Glutamatergic neuron (in vitro differentiated cells): ENCODE measurements at places on chromosomes 16 and 17.

GRCh38 chr17:27669850-27670249 is 38.9 kb downstream of the LGALS9 start:
- DNase-seq, result no peak

DNA sequence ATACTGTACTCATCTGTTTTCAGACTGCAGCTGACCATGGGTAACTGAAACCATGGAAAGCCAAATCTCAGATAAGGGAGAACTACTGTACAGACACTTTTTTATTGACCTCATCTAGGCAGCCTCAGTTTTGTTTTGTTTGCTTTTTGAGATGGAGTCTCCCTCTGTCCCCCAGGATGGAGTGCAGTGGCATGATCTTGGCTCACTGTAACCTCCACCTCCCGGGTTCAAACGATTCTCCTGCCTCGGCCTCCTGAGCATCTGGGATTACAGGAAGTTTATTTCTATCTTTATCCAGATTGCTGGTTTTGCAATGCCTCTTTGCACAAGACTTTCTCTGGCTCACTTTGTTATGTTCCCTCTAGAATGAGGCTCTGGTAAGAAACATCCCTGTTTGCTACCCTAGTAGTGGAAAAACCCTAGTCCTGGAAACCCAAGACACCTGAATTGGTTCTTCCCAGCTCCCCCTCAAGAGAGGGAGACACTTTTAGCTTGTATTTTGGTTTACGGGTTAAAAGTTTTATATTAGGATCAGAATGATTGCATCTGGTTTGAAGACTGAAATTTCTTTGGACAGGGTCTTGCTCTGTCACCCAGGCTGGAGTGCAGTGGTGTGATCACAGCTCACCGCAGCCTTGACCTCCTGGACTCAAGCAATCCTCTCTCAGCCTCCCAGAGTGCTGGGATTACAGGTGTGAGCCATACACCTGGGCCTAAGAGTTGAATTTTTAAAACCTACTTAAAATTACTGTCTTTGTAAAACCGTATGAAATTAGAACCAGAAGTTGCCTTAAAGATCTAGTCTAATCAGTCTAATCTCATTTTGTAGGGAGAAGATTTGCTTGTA is 38.9 kb downstream of the ZNF207 start:
- no peak for DNase-seq

GRCh38 chr16:56594292-56594619 is 4.9 kb downstream of the MT3 start:
- no peak for DNase-seq

GRCh38 chr16:11370084-11370931 is 25.0 kb downstream of the RMI2 start:
- no peak for DNase-seq

DNA sequence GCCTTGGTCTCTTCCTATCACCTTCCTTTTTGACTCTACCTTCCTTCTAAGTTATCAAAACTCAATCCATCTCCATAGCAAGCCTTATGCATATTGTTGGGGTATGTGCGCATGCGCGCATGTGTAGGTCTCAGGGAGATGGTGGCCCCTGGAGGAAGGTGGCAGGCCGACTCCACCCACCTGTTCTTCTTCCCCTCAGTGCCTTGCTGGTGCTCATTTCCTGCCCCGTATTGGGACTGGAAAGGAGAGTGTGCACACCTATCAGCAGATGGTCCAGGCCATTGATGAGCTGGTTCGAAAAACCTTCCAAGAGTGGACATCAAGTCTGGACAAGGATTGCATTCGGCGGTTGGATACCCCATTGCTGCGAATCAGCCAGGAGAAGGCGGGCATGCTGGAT is 25.2 kb downstream of the DNAH2 start:
- no peak for DNase-seq

- no peak for DNase-seq
Measured at GRCh38 chr17:2621241-2621640, 27.8 kb downstream of the PAFAH1B1 start.

DNA sequence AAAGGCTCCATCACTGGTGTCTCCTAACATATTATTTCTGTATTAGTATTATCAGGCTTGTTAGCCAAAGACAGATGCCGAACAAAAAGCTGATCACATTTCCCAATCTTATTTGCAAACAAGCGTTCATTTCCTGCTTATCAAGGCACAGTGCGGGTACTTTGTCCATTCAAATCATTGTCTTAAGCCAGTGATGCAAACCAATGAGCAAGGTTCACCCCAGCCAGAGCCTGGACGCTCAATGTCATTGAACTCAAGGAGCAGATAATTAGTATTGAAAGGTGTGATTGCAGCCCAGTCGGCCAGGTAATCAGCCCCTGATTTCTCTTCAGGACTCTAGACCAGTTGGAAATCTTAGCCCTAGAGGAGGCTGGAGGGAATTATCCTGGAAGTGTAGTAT is 20.4 kb upstream of the SOX9 start:
- no peak for DNase-seq

GRCh38 chr17:48030531-48030930 is 7.1 kb downstream of the COPZ2 start:
- no peak for DNase-seq

- no peak for DNase-seq
Measured at GRCh38 chr17:1634841-1635650, 6.4 kb upstream of the SLC43A2 start.

GRCh38 chr16:2490190-2491105 is 15.5 kb downstream of the TBC1D24 start:
- no peak for DNase-seq

DNA sequence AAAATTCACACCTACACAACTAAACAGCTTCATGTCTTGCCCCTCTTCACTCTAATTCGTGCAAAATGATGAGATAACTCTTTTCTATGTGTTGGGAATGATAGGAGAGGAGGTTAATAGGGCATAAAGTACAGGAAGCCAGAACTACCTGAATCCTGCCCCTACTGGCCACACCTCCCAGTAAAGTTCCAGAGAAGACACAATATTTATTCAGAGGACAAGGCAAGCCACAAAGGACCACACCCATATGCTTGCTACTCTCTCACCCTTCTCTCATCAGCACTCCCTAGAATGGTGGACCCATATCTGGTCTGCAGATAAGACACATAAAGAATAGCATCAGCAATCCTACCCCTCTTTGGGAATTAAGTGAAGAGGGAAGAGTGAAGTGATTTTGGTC is 74.6 kb downstream of the ZNF18 start:
- DNase-seq, result no peak

DNA sequence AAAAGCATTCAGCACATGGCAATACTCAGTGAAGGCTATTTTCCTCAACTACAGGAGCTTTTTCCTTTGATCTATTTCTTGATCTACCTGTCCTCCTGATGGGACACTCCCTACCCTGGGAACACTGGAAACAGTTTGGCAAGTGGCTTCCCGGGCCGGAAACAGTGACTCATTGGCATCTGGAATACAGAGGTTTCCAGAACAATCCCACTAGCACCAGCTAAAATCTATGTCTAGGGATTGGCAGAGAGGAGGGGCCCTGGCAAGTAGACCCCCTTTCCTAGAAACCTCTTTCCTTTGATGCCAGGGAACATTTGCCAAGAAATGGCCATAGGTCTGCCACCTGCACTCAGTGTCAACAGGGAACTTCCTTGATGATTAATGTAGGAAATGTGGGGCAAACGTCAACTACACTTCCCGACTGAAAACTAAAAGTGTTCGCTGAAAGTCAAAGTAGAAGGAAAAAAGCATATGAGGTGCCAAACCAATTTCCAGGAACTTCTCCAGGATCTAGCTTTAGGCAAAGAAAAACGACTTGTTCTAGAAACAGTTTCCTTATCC is 30.4 kb upstream of the FBXW10B start:
- no peak for DNase-seq

DNA sequence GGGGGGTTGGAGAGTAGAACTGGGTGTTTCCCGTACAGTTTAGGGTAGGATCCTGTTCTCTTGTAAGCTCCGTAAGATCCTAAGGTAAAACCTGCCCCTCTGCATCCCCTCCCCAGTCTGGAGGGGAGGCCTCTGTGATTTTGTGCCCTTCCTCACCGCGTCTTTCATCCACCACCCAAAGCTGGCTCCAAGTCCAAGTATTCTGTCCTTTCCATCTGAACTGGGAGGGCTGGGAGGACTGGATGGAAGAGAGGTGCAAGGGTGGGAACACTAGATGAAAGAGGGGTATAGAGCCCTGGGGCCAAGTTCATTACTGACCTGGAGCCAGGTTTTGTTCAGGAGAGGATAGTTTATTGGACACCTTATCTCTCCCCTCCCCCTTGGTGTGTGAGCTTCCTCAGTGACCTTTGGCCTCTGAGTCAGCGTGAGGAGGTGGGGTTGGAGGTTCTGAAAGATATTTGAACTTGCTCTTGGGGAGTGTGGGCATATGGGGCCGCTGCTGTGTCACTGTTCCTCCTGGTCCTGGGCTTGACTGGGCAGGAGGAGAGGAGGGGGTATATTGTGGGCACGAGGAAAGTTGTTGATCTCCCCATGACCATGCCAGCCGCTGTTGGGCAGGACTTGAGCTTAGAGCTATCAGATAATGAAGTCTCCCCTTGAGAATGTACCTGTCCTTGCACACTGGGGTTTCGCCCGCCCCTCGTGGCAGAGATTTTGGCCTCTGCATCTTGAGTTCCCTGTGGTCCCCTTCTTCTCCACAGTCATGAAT is 1.6 kb downstream of the LASP1 start:
- DNase-seq, result no peak

DNA sequence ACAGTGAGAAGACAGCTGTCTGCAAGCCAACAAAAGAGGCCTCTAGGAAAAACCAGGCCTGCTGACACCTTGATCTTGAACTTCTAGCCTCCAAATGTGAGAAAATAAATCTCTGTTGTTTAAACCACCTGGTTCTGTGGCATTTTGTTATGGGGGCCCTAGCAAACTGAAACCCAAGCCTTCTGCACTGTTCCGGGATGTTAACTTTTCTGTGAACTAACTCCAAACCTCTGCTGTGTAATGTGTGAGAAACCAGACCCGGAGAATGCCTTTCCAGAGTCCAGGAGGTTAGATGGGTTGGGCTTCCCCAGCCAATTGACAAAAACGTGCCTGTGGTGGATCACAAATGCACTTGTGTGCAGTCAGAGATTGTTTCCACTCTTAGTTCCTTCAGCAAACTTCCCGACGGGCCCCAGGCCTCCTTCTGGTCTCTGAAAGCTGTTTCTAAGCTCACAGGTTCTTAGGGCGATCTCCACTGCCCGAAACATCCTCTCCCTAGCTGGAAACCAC is 13.6 kb upstream of the GGA2 start:
- DNase-seq, result no peak

GRCh38 chr16:88739139-88739976 is 33.1 kb downstream of the CTU2 start:
- no peak for DNase-seq
